ENCODE measurements at places on chromosomes 16 and 17.

DNA sequence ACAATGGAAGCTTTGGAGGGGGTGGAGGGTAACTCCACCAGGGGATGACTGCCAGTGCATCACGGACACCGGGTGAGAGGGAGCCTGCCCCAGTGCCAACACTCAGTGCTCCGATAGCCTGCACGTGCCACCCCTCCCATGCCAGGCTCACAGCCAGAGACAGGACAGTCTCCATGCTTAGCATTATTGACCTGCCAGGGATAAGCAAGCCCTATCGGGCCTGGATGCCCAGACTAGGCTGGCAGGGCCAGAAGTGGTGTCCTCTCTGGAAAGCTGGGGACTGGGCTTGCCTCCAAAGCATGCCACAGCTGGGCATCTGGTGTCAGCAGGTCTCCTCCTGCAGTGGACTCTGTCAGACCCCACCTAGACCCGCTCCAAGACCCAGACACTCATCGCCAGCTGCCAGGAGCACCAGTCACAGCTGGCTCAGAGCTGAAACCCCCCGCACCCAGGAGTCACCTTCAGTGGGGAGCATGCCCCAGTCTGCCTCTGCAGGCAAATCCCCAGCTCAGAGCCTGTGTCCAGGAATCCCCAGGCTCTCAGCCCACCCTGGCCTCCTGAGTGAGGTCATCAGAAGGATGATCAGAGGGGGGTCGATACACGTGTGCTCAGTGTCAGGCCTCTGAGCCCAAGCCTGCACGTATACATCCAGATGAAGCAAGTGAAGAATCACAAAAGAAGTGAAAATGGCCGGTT, 1.8 kb upstream of the RHBDF1 start:
- no peak for DNase-seq

GRCh38 chr16:29699324-29700219, 20.6 kb downstream of the QPRT start:
- no peak for DNase-seq

DNA sequence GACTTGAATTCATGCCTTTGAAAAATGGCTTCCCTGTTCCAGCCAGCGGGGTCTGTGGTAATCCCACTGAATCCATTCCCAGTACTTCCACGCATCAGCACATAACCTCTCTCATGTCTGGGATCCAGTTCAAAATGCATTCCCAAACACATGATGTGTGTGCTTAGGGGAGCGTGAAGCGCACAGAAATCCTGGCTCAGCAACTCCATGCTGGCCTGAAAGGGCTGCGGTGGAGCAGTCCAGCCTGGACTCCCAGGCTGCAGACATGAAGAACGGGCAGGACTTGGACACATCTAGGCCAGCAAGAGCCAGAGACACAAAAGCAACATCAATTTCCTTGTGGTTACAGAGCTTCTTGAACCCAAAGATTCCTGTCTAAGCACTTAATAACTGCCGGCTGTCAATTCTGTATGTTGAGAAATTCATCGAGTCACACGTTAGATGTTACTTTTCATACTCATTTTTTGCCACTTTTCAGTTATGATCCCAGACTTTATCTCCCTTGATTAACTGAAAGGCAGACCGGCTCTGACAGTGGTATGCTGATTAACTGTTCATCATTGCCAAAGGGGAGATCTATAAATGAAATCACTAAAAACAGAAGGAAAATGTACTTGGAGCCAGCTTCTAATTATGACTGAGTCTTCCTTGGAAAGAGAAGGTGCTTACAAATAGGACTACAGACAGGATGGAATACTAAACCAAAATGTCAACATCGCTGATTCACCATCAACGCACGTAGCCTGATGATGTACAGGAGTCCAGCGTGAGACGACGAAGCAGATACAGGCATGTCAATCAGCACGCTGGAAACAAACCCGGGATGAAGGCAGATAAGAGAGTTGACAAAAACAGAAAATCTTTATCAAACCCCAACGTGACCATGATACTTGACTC, 23.0 kb downstream of the NSMCE1 start:
- DNase-seq, result no peak

DNA sequence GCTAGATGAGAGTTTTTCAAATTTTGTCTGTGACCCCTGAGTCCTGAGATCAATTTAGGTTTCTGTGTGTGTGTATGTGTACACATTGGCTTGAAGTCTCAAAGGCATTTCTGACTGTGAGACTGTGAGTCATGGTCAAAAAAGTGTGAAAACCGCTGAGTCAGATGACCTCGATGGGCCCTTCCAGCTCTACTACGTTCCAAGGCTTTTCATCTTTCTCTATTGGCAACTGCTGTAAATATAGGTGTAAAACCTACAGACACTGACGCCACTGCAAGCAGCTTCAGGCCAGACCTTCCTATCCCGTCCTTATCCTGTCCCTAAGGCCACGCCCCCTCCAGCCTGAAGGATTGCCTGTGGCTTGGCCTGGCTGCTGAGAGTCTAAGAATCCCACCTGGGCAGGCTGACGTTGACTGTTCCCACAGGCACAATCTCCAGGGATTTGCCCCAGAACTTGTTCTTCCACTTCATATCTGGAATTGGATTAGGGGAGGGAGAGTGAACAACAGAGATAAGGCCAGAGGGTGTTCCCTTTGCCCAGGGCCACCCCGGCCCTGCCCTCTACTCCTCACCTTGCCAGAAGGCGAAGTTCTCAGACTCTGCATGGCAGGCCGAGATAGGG, 11.3 kb downstream of the OSBPL7 start:
- DNase-seq, result no peak

DNA sequence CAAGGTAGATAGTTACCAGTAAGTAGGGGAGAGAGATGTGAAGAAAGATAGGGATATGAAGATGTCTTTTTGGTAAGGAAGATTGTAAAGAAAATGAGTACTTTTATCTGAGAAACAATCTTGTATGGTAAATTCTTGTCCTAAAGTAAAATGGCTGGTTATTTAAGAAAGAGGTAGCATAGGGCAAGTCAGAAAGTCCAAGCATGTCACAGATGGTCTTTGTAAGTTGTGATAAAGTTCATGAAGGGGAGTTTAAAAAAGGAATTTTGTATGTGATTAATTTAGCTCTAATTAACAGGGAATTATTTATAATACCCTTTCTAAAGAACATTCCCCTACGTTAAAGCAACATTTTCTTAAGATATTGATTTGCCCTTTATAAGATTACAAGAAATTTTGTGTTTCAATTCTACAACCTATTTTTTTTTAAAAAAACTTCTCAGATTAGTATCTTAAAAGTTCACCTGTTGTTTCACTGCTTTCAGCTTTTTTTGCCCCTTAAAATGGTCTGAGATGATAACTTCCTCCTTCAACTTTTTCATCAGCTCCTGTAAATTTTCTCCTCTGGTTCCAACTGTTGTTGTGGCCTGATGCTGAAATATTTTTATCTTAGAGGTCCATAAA, 16.2 kb upstream of the CPHXL start:
- DNase-seq, result no peak

DNA sequence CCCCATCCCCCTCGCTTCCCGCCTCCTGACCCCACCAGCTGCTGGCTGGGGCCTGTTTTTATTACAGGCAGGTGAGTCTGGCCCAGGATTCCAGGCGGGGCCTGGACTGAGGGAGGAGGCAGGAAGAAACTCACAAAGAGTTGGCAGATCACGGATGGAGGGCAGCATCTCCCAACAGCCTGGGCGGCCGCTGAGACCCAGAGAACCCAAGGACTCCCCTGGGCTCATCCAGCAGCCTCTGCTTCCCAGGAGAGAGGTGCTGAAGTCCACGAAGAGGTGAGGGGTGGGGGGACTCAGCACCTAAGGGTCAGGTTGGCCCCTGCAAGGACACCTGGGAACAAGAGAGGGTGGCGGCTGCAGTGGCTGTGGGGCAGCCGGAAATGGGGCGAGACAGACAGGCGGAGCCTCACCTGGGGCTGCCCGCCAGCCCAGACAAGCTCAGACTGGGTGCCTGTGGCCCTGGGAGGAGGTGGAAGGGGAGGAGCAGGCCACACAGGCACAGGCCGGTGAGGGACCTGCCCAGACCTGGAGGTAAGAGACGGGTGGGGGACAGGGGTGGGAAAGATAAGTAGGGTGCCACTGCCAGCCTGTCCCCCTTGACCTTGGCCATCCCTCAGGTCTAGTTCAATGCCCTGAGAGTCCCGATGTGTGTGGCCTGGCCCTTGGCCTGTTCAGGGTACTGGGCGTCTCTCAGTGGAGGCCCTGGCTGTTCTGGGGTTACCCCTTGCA, 8.7 kb upstream of the ADGRG1 start:
- no peak for DNase-seq

- no peak for DNase-seq
Measured at GRCh38 chr16:27620541-27620940, 70.6 kb downstream of the KATNIP start.

DNA sequence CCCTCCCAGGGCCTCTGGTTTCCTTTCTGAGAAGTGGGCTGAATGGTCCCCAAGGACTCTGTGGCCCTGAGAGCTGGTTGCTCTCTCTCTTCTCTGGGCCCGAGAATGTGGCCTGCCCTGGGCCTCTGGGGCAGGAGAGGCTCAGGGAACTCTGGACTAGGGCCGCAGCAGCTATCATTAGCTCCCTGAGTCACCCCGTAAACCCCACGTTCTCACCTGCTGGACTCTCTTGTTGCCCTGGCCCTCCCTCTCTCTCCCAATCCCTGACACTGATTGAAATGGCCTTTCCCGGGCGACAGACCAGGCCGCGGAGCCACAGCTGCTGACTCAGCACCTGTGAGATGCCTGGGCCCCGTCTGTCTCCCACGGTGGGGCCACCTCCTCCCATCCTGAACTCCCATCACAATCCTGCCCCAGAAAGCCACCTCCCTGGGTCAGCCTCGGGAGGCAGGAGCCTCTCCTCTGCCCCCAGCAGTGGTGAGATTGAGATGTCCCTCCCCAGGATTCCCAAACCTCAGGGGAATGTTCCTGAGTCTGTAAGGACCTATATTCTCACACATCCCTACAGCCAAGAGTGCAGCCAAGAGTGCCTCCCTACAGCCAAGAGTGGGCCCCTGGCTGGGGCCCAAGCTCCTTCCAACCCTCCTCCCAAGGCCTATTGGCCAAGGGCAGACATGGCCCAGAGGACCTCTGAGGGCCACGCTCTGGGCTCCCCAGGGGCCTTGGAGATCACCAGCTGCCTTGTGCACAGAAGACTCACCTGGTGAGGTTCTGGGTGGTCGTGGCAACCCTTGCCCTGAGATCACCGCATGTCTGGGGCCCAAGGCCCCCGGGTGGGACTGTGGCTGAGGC, 470 bp downstream of the TRPV3 start:
- no peak for DNase-seq

DNA sequence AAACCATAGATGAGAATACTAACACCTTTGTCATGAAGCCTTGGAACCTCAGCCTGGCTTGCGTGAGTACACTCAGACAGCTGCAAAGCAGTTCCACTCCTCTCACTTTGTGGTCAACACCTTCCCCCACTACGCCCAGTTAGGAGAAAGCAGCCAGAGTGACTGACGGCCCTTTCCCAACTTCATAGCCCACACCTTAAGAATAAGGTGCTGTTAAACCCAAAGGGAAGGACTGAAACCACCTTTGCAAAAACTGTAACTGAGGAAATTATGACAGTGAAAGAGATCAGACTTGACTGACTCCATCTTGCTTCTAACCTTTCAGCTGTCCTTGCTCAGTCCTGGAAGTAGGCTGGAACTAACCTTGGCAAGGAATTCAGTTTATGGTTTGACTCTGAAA, 13.7 kb downstream of the N4BP1 start:
- no peak for DNase-seq
